ENCODE measurements at places on chromosomes 12 and 14. TPM values are rescaled to one million over a fixed set of nuclear protein-coding genes. Genes with fewer than 3 reads are reported as not detected.

Gene HOXC6
- not detected for total RNA-seq

Gene KLRK1
- not detected for total RNA-seq

Gene NEUROD4
- total RNA-seq, result 0.05 TPM

Gene MGAT4C
- total RNA-seq, result not detected

Gene SRRM4
- not detected for total RNA-seq

Gene KRT85
- total RNA-seq, result not detected

Gene PKP2
- not detected for total RNA-seq

Gene NPAS3
- total RNA-seq, result not detected

Gene ZNF219
- 8.3 TPM for total RNA-seq

Gene SPTB
- not detected for total RNA-seq

Gene CFAP251
- total RNA-seq, result 0.65 TPM

Gene ACRBP
- 0.83 TPM for total RNA-seq

Gene ASCL1
- 0.08 TPM for total RNA-seq

Gene UBE3B
- total RNA-seq, result 29.3 TPM

Gene CPSF6
- total RNA-seq, result 115 TPM

Gene DPF3
- 4.3 TPM for total RNA-seq

Gene TSPAN9
- 0.44 TPM for total RNA-seq

Gene DYRK4
- total RNA-seq, result 25.7 TPM

Gene DENND5B
- 0.93 TPM for total RNA-seq

Gene BAZ2A
- total RNA-seq, result 126 TPM

Gene CELA1
- total RNA-seq, result not detected

Gene KLRF1
- total RNA-seq, result not detected

Gene RHEBL1
- 8.6 TPM for total RNA-seq

Gene HOXC12
- total RNA-seq, result not detected

Gene GLI1
- total RNA-seq, result 2.5 TPM

Gene RERGL
- total RNA-seq, result not detected

Data from activated T-helper 1 cell treated with anti-CD3 and anti-CD28 coated beads, Interleukin-12 subunit alpha, Interleukin-12 subunit beta, Interleukin-2, Interleukin-4 antibody, amounts not matched to agents 30 ng/mL and 10 ng/mL and 1 ng/mL, durations not matched to agents 14 hours and 24 hours and 36 hours (primary cell).